AG10803 (cell line): ENCODE measurements at places on chromosomes 1 and 21.

DNA sequence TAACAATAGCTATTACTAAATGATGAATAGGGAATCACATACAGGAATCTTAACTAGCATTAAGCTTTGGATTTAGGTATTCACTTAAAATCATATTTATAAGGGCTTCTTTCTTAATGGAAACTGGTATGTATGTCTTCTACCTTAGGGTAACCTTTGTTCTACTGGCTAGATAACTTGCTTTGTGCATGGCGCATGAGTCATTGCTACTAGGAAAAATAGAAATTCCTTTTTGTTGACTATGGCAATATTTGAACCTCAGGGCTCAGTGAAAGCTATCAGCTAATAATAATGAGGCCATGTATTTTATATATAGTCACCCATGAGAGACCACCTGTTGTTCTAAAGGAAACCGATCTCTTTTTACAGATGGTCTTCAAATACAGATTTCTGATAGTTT, 72.5 kb downstream of the RPS6KC1 start:
- DNase-seq: peak; percentile 40

DNA sequence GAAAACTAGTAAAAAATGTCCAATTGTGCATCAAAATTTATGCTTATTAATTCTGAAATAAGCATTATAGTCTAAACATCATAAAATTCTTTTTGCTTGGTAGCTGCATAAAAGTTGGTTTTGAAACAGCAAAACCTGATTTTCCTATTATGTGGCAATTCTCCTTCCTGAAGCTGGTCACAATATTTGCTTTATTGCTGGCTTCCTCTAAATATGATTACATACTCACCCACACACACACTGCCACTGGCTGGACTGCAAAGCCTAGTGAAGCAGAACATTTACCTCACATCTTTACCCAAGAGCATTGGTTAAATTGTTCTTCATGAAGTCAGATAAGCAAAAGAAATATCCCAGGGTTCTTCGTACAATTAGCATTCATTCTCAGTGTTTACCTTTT, 103.0 kb downstream of the NR5A2 start:
- peak; percentile 18 for DNase-seq

DNA sequence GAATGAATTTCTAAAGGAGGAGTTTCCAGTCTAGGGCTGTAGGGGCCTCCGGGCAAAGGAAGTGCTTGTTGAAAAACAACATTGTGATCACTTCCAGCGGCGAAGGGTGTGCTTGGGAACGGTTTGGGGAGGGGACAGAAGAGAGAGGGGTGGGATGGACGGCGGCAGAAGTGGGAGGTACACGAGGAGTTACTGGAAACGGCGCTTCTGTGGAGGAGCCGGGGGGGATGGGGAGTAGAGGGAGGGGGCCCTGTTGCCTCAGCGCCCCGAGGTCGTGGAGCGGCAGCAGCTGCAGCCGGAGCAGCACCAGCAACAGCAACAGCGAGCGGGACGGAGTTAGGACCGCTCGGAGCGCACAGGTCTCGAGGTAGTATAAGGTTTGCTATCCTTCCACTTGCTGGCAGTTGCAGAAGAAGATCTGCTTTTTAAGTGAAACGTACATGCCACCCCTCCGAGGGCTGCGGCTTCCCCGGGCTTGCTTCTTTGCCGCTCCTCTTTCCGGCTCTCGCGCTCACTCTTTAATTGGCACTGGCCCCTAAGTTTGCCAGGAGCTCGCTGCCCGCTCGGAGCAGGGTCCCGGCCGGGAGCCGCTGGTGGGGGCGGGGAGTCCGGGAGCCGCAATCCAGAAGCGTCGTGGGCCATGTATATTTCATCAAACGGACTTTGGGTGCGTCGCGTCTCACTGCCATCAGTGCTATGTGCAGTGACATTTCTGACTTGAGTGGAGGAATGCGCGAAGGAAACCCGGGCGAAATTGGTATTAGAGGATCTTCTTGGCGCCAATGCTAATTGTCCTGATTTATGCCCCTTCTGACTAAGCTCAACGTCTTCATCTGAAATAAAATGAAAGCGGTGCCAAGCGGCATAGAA, 771 bp upstream of the NTNG1 start:
- peak; percentile 71 for DNase-seq

GRCh38 chr21:33071770-33072306, 1.9 kb downstream of the OLIG1 start:
- DNase-seq: peak; percentile 3

- DNase-seq: peak; percentile 47
These were observed 39.4 kb downstream of the TRAPPC10 start for GRCh38 chr21:44051462-44051941.
